Endodermal cell (in vitro differentiated cells): ENCODE measurements at places on chromosomes 6 and 20.

- DNase-seq = no peak
These were observed 55.5 kb downstream of the FOXC1 start for GRCh38 chr6:1665214-1665613.

DNA sequence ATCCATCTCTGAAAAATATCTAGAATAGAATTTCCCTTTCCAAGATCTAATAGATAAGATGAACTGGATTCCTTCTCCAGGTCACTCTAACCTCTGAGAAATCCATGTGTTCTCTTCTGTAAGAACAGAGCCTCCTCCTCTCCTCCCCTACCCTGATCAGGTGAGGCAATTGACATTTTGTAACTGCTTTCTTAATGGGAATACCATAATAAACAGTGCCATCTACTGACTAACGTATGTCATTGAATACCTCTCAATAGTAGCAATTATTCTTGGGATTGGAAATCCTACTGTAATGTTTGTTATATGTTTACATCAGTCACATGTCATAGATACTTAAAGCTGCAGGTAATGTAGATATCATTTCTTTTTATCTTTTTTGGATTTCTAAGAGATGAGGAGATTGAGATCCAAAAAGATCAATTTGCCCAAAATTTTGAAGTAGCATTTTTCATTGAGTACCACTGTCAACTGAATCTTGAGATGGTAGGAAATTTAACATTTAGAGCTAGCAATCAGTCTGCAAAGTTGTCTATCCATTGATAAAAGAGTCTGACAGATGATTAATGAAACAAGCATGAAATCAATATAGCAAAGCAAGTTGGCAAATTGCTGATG lies 365.8 kb upstream of the HSF2 start:
- peak; percentile 54 for DNase-seq

DNA sequence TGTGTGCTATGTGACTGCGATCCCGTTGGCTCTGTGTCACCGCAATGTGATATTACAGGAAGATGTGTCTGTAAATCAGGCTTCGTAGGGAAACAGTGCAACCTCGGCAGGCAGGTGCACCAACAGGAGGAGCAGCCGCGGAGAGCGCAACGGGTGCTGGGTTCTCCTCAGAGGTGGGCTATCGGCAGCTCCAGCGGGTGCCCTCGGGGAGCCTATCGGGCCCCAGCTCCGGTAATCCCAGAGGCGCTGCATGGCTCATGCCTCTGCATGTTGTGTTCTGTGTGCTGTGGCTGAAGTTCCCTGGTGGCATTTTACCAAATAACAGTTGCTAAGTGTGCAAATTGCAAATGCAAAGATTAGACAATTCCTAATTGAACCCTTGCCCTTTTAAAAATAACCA lies 409.9 kb downstream of the LAMA2 start:
- DNase-seq = no peak

GRCh38 chr6:92399911-92400310 lies 1019.4 kb downstream of the EPHA7 start:
- DNase-seq = no peak

GRCh38 chr6:24255676-24256075 lies 102.2 kb downstream of the DCDC2 start:
- no peak for DNase-seq

DNA sequence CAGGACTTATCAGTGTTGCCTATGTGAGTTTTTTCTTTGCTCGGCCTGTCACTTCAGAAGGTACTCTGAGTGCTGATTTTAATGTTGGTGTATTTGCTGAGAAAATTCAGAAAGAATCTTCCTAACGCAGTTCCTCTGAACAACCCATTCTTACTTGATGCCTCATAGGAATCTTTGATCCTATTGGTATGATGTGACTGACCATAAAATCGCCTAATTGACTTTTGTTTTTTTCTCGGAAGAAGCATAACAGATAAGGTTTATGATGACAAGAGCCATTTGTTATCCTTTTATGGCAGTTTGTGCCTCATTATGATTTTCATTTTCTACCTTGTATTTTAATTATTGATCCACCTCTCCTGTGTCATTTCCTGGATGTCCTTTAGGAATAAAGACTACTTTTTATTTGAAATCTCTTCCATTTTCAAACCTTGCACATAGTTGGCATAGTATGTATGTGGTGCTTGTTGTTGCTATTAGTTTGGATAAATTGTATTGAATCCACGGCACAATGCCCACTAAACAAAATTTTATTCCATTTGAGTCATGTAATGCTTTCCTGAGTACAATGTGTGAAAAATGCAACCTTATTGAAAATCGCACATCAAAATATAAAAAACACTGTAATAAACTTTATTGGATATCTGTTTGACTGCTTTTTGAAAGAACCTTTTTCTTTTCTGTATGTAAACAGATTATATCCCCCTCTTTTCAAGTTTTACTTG lies 37.3 kb downstream of the LRRC1 start:
- DNase-seq = no peak

DNA sequence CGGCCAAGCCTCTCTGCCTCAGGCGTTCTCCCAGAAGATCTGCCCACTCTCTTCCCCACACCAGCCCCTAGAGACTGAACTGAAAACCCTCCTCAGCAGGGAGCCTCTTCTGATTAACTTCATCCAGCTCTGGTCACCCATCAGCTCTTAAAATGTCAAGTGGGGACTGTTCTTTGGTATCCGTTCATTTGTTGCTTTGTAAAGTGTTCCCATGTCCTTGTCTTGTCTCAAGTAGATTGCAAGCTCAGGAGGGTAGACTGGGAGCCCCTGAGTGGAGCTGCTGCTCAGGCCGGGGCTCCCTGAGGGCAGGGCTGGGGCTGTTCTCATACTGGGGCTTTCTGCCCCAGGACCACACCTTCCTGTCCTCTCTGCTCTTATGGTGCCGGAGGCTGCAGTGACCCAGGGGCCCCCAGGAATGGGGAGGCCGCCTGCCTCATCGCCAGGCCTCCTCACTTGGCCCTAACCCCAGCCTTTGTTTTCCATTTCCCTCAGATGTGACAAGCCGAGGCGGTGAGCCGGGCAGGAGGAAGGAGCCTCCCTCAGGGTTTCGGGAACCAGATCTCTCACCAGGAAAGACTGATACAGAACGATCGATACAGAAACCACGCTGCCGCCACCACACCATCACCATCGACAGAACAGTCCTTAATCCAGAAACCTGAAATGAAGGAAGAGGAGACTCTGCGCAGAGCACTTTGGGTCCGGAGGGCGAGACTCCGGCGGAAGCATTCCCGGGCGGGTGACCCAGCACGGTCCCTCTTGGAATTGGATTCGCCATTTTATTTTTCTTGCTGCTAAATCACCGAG lies 14.2 kb downstream of the VEGFA start:
- no peak for DNase-seq

GRCh38 chr6:160293844-160294243 lies 35.2 kb upstream of the SLC22A2 start:
- no peak for DNase-seq

- DNase-seq = no peak
These were observed 173.2 kb downstream of the TMEM242 start for GRCh38 chr6:157150076-157150475.

DNA sequence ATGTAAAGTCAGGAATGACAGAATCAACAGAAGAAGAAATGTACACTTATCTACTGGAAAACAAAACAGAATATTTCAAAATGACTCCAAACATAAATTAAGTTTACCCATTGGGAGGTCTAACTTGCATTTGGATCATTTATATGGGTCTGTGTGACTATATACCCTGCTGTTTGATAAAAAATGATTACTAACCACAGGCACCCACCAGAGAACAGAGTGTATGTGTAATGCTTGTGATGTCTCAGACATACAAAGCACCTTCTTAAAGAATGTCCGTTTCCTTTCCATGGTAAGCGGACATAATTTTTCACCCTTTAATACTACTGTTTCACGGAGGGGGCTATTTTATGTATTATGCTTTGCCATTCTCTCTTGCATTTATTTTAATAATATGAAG lies 19.2 kb downstream of the SIM1 start:
- DNase-seq = no peak

- peak; percentile 84 for DNase-seq
These were observed 126.7 kb downstream of the UNC5CL start for GRCh38 chr6:40912158-40912946.

- DNase-seq = no peak
These were observed 169.8 kb downstream of the BACH2 start for GRCh38 chr6:90126839-90127238.

DNA sequence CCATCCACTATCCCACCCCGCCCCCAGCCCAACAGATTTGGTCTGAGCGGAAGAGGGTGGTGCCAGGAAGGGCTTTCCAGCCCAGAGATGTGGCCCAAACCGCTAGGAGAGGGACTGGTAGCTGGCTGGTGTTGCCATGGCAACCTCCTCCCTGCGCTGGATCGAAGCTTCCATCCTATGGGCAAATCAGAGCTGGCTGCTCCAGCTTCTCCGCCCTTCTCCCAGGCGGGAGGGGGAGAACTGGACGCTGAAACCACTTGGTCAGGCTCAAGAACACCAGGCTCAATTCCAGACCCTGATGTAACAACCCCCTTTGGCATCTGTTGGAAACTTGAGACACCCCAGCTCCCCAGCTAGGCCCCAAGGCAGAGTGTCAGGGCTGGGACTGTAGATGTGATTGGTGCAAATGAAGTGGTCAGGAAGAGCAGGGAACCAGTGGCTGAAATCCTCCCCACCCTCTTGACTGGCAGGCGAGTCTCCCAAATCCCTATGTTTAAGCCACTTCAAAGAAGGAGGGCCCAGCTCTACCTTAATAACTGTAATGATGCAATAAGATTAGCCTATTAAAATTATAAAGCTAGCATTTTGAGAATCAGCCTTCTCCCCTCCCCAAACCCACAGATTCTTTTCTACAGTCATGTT lies 4.2 kb downstream of the RIMS4 start:
- peak; percentile 87 for DNase-seq

GRCh38 chr6:72913797-72914196 lies 291.9 kb downstream of the KCNQ5 start:
- no peak for DNase-seq

DNA sequence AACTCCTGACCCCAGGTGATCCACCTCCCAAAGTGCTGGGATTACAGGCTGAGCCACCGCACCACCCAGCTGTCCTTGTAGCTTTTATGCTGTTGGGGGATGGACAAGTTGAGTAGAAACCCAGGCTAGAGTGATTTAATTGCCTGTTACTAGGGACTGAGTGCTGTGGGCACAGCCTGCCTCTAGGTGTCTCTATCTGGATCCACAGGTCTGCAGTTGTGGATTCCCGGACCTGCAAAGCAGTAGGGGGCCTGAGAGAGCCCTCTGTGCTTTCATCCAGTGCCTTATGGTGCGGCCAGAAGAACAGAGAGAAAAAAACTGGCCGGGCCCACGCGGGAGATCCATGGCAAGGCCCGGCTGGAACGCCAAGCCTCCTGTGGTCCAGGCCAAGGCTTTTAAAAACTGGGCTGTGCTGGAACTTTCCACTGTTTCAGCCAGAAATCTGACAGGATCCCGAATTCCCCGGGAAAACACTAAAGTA lies 5.2 kb downstream of the SIRPA start:
- DNase-seq = peak; percentile 92
